ENCODE measurements at places on chromosomes 12 and 14.

DNA sequence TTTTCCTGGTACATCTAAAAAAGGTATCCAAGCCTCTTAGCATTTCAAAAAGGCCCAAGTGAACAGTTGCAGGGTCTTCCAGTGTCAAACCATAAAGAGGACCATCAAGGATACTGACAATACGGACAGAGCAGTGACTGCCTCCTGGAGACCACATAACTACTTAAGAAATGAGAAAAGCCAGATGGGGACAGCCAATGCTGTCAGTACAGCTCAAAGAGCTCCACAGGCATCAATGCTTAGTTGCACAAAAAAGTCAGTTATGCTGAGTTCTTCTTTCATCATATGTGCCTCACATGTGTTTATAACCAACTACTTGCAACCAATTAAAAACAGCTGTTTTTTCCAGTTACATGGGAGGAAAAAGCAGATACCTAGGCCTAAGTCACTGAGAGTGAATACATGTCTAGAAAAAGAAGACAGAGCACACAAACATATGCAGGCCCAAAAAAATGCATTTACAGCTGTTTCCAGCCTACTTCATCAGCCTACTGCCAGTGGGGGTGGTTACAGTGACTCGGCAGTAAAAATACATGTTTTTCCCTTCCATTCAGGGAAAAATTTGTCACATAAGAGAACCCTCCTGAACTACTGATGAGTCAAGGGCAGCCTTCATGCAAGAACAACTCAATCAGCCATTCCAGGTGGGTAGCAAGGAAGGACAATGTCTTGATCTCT, 84.0 kb downstream of the DCAF5 start:
- DNase-seq, result no peak

DNA sequence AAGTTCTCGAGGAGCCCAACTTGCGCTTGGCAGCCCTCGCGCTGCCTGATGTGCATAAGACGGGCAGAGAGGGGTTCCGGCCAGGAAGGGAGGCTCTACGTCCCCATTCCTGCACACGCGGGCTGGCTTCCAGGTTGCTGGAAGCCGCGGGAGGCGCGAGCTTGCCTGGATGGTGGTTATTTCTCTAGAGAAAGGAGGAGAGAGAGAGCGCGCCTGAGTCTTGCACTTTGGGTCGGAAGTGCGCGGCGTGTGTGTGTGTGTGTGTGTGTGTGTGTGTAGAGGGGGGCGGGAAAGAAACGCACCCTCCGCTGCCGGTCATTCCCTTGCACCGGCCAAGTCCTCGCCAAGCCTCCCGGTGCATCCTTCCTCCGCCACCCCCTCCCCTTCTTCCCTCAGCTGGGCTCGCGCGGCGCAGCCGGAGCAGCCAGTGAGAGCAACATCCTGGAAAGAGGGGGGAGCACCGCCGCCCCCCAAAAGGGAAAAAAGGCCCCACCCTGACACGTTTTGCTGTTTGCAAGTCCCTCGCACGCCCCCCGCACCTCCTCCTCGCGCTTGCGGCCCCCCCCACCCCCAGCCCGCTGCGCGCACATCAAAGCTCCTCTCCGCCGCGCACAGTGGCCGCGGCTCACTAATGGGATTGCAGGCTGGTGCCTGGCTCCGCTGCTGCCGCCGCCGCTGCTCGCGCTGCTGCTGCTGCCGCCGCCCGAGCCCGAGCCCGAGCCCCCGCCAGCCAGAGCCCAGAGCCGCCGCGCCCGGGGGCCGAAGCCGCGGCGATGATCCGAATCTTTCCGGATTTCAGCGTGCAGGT, 4.4 kb upstream of the NPAS3 start:
- no peak for DNase-seq

GRCh38 chr12:47876440-47876960, 28.3 kb downstream of the VDR start:
- DNase-seq, result no peak

- no peak for DNase-seq
These were observed 368.7 kb downstream of the TMEM132D start for GRCh38 chr12:129534966-129535750.

DNA sequence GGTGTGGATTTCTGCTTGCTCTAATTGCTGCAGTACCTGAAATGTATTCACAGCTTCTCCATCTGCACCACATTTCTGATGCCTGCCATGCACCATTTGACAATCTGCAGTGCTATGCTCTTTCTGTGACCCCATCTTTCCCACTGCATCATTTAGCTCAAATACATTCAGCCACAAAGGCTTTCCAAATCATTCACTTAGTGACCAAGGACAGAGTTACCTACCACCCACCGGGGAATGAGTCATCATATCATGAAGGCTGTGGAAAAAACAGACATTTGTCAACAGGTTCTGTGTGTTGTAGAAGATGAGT, 465.5 kb upstream of the ATP2B1 start:
- no peak for DNase-seq

GRCh38 chr12:128009108-128009507, 257.9 kb upstream of the TMEM132C start:
- DNase-seq, result no peak

- no peak for DNase-seq
These were observed 29.7 kb upstream of the INSM2 start for GRCh38 chr14:35504260-35504659.

DNA sequence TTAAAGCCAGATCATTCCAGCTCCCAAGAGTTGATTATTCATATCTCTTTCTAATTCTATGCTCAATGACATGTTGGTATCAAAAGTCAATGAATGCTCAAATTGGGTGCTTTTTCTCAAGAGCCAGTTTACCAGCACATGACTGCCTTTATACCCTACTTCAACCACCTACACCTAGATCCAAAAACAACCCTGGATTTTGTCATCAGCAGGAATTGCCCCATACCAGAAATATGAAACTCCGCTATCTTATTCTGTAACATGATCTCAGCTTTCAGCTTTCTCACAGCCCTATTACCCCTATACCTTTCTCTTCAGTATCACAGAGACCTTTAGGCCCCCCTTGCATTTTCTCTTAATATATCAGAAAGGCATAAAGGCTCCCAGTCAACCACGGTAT, 32.3 kb upstream of the ESR2 start:
- no peak for DNase-seq

GRCh38 chr14:70901269-70901668, 6.0 kb upstream of the PCNX1 start:
- no peak for DNase-seq

DNA sequence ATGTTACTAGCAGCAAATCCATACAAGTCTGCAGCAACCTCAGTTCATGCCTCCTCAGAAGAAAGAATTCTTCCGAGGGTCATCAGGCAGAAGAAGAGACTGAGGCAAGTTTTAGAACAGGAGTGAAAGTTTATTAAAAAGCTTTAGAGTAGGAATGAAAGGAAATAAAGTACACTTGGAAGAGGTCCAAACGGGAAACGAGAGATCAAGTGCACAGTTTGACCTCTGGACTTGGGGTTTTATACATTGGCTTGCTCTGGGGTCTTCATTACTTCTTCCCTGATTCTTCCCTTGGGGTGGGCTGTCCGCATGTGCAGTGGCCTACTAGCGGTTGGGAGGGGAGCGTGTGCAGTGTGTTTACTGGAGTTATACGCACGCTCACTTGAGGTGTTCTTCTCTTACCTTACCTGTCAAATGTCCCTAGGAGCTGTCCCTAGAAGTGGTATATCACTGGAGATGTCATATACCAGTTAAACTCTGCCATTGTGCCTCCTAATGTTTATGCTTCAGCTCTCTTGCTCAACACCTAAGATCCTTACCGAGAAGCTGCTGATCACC, 372.8 kb upstream of the KITLG start:
- DNase-seq, result no peak

- no peak for DNase-seq
These were observed 314.7 kb downstream of the NAV3 start for GRCh38 chr12:78145398-78145797.

GRCh38 chr12:123070267-123071081, 80.4 kb downstream of the PITPNM2 start:
- DNase-seq, result no peak

DNA sequence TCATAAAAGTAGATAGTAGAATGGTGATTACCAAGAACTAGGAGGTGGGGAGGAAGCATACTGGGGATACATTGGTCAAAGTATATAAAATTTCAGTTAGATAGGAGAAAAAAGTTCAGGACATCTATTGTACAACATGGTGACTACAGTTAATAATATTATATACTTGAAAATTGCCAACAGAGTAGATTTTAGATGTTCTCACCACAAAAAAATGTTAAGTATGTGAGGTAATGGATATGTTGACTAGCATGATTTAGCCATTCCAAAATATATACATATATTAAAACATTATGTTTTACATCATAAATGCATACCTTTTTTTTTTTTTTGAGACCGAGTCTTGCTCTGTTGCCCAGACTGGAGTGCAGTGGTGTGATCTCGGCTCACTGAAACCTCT, 31.0 kb downstream of the TMEM116 start:
- no peak for DNase-seq

DNA sequence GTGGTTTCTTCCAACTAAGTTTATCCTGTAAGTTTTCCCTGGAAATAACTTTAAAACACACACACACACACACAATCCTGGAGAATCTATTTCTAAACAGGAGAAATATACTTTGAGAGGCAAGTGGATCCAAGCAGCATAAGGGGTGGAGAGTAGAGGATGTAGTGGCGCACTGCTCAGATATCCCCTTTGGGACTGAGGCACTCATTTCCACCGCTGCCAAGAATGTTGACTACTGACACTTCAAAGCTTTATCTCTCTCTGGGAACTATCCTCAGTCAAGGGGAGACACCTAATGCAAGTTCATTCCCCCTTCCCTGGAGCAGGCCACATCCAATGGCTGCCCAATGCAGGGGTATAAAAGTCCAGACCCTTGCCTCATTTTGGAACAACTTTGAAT, 75.8 kb downstream of the CAPZA3 start:
- DNase-seq, result no peak

DNA sequence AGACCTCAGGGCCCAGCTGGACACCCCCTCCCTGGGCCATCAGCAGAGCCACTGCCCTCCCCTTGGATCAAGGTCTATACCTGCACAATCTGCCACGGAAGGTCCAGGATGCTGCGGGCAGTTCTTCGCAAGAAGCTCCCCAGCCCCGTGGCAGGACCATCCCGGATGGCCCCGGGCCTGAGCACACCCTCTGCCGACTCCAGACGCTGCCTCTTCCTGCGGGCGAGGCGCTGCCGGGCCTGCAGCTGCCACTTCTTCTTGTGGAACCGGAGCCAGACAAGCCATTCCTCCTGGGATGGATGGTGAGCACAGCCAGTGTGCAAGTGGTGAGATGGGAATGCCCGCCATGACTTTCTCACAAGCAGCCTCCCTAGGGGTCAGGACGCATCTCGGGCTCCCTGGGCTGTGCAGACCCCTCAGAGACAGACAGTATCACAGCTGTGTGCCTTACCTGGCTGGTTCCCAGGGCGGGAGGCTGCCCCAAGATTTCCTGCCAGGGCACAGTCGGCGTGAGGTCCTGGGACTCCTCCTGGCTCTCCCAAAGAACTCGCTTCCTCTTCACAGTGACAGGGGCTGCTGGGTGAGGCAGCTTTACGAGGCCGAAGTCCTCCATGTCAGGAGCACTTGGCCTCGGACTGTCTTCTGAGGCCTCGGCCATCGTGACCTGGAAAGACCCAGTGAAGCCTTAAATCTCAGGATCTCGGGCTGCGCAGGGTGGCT, 30.8 kb downstream of the P2RX2 start:
- no peak for DNase-seq

GRCh38 chr12:7107636-7108002, 1.4 kb downstream of the C1RL start:
- DNase-seq, result no peak

Measured in skeletal muscle cell (primary cell).